Activated CD4-positive, alpha-beta T cell treated with anti-CD3 and anti-CD28 coated beads, Interleukin-10, Interleukin-2, amounts not matched to agents 100 ng/mL and 50 ng/mL, durations not matched to agents 16 hours and 8 hours (primary cell): ENCODE measurements at places on chromosomes 6 and 20.

DNA sequence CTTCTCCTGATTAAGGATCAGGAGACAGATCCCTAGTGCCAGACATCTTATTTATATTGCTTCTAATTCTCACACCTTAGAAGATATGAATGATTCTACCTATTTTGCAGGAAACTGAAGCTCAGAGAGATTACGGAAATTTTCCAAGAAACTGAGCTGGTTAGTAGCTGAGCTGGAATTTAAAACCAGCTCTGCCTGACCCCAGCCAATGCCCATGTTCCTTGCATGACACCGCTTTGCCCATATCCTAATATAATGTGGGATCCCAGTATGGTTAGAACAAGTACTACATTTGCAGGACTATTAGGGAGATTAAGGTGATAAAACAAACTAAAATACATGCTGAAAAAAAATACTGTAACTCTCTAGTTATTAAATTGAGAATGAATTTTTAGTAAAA, 1.9 kb downstream of the TMEM30A start:
- no peak for DNase-seq

- DNase-seq, result peak; percentile 40
These were observed 705.9 kb downstream of the PTPRT start for GRCh38 chr20:42483730-42484303.

DNA sequence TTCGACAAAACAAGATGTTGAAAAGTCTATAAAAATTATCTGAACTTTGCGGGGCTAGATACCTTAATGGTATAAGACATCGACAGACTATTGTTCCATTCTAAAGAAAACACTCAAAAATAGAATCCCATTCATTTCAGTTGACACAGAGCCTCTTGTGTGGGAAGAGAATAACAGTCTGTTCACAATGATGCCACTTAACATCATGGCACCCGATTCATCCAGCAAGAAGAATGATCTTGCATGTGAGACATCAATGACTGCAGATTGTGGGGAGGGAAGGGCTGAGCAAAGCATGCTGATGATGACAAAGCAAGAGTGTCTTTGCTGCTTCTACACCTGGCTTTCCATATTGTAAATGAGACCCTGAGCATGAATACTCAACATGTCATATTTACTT, 49.7 kb upstream of the ARMH2 start:
- DNase-seq, result no peak

GRCh38 chr20:24337069-24337468, 132.4 kb upstream of the SYNDIG1 start:
- peak; percentile 4 for DNase-seq

DNA sequence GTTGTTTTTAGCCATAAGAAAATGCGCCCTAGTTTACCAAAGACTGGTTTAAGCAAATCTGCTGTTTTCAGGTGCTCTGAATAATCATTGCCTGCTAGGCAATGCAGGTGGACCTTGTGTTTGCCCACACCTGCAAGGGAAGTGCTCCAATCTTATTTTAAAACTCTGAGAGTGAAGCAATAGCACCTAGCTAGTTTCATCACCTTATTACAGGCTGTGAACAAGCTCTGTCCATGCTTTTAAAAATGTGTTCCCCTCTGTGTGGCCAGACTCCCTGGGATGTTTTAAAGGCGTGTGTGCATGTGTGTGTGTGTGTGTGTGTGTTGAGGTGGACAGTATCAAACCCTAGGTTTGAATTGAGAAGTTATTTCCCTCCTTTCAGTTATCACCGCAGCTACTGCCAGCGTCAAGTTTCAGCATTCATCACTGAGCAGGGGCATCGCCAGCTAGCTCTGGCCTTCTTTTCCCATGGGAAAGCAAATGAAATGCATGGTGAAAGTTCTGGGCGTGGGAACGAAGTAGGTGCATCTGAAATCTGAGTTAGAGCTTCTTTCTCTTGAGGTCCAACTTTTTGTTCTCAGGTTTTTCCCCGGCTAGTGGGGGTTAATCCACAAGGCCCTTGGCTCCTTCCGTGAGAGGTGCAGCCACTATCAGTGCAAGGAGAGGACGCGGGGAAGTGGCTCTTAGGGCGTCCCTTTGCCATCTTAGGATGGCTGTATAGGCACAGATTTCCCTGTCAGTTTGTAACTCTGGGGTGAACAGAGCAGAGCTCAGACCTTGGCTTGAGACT, 30.8 kb downstream of the DUSP22 start:
- DNase-seq, result no peak

DNA sequence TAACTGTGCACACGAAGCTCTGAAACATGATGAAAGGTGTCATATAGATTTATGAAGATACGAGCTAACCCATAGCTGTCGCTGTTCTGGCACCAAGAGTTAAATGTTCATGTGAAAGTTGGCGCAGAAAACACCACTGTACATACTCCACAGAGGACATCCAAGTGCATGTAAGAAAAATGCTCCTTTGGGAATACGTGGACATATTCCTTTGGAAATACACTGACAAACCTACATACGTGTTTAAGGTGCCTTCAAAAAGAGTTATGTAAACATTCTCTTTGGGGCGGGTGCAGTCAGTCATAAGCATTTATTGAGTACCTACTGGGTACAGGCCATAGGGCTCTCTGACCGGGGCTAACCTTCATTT, 723 bp upstream of the ARID1B start:
- peak; percentile 54 for DNase-seq

- DNase-seq, result peak; percentile 62
These were observed 21.2 kb upstream of the ABT1 start for GRCh38 chr6:26575494-26575939.

- DNase-seq, result no peak
These were observed 25.4 kb upstream of the PI16 start for GRCh38 chr6:36929152-36929551.

- no peak for DNase-seq
These were observed 3.1 kb downstream of the RAET1G start for GRCh38 chr6:149919834-149920225.
